HT-29 (cell line): ENCODE measurements at places on chromosomes 3 and 15.

DNA sequence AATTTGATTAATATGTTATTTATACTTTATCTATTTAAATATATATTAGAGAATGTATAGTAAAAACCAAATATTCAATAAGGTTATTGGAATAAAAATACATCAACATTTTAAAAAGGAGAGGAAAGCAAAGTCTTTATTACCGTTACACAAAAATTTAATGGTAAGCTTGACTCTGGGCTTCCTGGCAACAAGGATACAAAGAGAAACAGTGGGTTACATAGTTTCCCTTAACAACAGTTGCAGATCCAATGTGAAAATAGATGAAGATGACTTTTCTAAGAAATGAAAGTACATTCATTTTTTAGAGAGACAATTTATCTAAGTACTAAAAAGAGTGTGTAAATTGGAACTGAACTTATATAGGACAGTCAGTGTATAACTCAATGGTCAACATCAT lies 6.0 kb upstream of the PHLDB2 start:
- DNase-seq, result no peak

DNA sequence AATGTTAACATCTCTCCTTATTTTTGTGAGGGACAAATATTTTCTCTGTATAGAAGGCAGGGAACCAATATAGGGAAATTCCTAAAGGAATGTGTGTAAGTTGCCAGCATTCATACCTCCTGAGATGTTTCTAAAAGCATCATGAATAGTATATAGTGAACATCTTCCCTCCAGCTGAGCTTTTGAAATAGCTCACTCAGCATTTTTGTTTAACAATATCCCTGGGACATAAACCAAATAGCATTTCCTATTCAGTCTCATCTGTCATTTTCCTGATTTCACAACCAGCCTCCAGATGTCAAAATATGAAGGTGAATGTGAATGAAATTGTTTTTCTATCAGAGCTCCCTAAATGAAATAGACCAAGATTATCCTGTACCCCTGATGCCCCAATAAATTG lies 137.2 kb downstream of the PPM1L start:
- DNase-seq, result no peak

- no peak for DNase-seq
Measured at GRCh38 chr15:33810073-33810595, 158.2 kb upstream of the CHRM5 start.

GRCh38 chr15:73631915-73632669 lies 1.1 kb downstream of the NPTN start:
- peak; percentile 36 for DNase-seq

- DNase-seq, result no peak
Measured at GRCh38 chr3:105865867-105866350, 2.9 kb downstream of the CBLB start.

- DNase-seq, result no peak
Measured at GRCh38 chr3:76859596-76859995, 180.3 kb upstream of the ROBO2 start.

DNA sequence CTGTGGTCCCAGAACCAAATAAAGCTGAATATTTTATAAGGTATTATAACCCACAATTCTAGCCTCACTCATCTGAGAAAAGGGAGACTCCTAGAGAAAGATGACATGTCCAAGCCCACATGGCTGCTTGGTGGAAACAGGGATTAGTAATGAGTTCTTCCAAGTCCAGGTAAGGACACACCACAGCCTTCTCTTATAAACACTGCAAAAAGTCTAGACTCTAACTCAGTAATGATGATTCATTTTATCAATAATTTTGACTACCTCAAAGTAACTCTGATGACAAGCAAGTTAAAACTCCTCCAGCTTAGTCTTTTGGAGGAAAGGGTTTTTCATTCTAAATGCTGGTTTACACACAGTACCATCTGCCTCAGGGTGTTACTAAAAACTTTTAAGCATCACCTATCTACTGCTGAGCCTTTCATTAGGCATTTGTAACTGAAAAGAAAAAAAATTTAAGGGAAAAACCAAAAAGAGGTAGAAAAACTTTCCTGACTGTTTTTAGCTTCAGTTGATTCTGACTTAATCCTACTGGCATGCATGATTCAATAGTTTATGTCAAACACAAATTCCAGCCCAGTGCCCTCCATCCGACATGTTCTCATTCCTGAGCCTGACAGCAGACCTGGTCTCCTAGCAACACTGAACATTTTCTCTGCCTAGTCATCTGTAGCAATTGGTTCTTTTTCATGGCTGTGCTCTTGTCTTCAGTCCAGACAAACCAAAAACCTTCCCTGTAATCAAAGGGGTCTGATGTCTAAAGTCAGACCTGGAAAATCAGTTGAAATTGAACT lies 43.9 kb downstream of the P3H2 start:
- DNase-seq, result no peak

- no peak for DNase-seq
Measured at GRCh38 chr15:59904450-59905135, 99.5 kb upstream of the FOXB1 start.

DNA sequence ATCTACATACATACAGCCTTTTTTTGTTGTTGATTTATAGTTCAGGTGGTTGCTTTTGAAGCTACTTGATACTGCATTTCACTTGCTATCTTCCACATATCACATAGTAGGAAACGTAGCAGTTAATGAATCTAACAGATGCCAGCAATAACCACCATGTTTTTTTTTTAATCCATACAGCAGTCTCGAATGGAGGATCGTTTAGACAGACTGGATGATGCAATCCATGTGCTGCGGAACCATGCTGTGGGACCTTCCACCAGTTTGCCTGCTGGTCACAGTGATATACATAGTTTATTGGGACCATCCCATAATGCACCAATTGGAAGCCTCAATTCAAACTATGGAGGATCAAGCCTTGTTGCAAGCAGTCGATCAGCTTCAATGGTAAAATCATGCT lies 123.2 kb upstream of the CGNL1 start:
- no peak for DNase-seq

DNA sequence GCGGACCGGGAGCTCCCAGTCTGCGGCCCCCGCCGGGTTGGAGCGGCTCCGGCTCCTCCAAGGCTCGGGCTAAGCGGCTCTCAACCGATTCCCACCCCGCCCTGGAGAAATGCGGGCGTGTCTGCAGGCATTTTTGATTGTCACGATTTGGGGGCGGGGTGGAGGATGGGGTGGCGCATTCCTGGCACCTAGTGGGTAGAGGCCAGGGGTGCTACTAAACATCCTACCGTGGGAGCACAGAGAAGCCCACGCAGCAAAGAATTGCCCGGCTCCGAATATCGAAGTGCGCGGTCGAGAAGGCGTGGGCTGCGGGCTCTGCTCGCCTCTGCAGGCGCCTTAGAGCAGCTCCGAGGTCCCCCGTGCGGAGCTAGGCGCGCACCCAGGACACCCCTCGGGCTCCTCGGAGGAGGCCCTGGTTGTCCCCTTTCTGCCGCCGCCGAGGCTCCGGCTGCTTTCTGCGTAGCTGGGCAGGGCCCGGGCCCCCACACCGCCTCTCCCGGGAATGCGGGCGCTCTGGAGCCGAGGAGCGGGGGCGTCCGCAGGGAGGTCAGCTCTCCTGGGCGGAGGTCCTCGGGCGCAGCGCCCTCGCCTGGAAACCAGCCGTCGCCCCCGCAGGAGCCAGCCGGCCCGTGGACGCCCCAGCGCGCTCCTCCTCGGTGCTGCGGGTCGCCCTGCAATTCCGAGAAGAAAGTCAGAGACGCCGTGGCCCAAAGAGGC lies 16.5 kb upstream of the LAMP3 start:
- peak; percentile 33 for DNase-seq

DNA sequence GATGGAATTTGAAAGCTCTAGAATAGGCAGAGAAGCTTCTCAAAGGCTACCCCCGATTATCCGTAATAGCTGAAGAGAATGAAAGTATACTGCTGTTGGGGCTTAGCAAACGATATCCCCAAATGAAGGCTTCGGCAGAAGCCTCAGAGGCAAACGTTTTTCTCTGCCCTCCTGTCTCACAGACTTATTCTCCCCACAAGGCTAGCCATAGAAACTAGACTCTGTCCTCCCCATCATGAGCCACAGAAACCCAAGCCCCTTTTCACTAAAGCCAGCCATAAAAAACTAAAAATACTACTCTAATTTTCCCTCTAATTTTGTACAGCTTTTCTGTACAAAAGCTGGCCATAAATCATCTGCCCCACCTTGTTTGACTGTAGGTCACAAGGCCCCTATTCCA lies 413.4 kb upstream of the CFAP20DC start:
- DNase-seq, result no peak

GRCh38 chr3:189664311-189664710 lies 33.1 kb downstream of the TP63 start:
- no peak for DNase-seq

DNA sequence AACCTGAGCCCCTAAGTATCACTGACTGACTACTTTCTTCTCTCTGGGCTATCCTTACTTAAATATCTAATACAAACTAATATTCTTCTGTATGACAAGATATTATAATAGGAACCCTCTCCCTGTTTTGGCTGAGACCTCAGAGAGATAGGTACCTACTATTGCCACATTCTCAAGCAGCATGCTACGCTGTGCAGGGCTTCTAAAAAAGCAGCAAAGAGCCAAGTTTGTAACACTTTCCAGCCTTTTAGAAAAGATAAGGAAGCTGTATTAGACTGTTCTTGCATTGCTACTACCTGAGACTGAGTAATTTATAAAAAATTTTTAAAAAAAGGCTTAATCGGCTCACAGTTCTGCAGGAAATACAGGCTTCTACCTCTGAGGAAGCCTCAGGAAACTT lies 126.8 kb upstream of the ABI3BP start:
- DNase-seq, result no peak

DNA sequence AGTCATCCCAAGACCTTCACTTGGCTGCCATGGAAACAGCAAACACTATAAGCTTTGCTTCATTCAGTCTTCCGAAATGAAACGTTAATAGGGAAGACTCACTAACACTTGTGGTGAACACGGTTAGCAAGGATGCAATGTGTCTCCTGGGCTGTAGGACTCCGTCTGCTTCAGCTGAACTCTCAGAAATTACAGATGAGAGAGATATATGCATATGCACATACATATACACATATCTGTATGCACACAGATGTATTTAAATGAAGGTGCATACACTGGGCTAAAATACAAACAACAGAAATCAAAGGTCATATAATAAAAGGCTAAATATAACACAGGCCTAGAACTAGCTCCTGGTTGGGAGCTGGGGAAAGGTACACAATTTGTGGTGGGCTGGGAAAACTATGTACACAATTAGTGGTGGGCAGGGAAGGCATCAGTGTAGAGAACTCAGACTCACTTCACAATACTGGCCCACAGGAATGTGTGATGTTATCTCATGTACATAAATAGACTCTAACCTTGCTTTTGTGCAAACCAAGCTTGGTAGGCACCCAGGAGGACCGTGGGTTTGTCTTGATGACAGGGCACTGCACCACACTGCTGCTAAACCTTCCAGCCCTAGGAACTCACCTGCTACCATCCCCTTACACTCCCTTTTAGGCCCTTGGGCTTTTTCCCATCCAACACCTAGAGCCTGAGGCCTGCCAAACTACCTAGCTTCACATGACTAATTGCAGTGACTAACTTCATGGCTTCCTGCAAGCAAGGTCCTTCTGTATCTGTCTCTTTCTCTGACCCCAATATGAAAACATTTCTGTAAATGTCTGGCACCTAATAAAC lies 873.1 kb downstream of the NSUN3 start:
- DNase-seq, result peak; percentile 67

GRCh38 chr3:153103406-153103945 lies 58.5 kb upstream of the RAP2B start:
- no peak for DNase-seq

GRCh38 chr3:191882289-191882688 lies 421.3 kb downstream of the PYDC2 start:
- DNase-seq, result no peak

DNA sequence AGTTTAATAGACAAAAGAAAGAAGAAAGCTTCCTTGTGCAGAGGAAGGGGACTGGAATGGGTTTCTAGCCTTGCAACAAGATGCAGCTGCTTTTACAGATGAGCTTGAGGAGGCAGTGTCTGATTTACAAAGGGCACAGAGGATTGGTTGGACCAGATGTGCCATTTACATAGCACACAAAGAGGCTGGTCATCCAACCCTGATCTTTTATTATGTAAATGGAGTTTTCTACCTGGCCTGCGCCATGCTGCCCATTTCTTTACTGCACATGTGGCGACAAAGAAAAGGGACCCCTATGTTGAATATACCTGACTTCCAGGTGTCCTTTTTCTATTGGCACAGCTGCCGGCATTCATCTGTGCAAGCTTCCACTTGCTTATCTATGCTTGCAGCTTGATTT lies 409.4 kb upstream of the FRG2C start:
- DNase-seq, result no peak

- no peak for DNase-seq
Measured at GRCh38 chr15:26504009-26504408, 268.9 kb downstream of the GABRB3 start.

DNA sequence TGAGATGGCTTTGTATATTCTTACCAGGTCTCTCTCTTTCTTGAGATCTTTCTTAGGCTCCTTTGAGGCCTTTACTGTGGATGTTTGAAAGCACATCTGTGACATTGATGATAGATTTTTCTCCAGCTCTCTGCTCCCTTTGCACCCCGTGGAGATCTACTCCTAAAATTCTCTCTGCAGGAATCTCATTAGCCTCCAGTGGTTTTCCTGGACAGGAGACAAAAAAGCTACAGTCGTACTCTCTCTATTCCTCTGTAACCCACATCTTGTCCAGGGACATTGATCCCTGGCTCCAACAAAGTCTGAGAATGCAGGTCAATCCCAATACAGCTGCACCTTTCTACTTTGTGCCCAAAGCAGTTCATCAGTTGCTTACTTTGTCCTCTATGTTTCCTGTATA lies 68.2 kb downstream of the RBMS3 start:
- no peak for DNase-seq

DNA sequence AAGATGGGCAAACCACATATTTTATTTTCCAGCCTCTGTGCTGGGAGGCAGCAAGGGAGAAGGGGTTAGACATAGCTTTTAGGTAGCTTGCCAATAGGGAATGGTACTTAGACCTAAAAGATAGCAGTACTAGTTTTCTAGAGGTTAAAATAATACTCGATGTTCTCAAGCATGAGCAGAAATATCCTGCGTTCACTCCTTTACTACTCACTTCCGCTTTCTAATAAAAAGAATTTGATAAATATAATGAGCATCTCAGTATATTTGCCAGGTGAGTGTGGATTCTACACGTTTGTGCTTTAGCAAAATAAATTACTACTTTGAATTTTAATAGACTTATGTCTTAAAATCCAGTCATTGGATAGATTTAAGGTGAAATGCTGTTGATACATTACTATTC lies 39.4 kb upstream of the CD47 start:
- DNase-seq, result no peak
